NCI-H1436 (cell line): ENCODE measurements at places on chromosomes 1 and 21.

- DNase-seq: no peak
Observed at GRCh38 chr1:64553285-64553684, 83.4 kb downstream of the CACHD1 start.

DNA sequence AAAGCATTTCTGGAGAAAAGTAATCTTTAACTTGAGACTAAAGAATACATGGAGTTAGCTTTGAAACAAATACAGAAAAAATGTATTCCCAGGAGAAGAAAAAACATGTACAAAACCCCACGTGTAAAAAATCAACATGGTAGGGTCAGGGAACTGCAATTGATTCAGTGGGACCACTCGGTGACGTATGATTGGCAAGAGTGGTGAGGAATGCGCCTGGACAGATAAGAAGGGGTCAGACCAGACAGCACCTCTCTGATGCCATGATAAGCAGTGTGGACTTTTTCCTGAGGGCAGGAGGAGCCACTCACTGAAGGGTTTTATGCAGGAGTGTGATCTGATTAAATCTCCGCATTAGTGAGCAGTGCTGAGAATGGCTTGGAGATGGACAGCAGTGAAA is 142.5 kb downstream of the DAB1 start:
- no peak for DNase-seq

- DNase-seq: peak; percentile 16
Observed at GRCh38 chr1:32394890-32395432, 720 bp upstream of the BSDC1 start.

- DNase-seq: no peak
Observed at GRCh38 chr1:94017155-94017829, 103.7 kb downstream of the ABCA4 start.
